Stimulated activated CD4-positive, alpha-beta T cell treated with anti-CD3 and anti-CD28 coated beads, Interleukin-2, amount 100 ng/mL, for 24 hours (primary cell): ENCODE measurements at places on chromosomes 1 and 21.

DNA sequence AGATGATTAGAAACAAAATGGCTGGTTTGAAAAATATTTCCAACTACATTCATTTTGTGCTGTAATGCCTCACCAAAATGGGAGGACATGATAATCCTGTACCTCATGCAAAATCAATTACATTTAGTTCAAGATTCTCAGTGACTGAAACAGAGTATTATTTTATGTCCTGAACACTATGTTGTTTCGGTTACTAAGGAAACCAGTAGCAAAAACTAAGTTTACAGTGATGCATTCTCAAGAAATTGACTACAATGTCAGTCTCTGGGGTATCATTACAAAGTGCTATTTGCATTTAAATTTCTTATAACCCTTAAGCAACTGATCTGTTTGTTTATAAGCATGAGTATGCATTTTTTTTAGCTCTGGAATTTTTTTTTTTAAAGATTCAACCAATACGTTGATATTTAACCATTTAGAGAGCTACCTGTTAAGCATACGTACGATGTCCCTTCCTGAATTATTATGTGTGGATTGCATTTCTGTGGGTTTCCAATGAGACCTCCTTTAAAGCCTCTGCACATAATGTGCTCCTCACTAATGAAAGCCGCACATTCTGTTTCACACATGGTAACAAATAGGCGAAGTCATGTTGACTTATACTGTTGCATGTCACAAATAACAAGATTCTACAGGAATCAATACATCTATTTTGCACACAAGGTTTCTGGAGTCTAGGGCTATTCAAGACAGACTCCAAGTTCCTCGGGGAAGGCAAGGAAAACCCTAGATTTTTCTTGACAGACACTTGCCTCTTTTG is 1035.7 kb downstream of the ADGRL2 start:
- DNase-seq, result no peak

DNA sequence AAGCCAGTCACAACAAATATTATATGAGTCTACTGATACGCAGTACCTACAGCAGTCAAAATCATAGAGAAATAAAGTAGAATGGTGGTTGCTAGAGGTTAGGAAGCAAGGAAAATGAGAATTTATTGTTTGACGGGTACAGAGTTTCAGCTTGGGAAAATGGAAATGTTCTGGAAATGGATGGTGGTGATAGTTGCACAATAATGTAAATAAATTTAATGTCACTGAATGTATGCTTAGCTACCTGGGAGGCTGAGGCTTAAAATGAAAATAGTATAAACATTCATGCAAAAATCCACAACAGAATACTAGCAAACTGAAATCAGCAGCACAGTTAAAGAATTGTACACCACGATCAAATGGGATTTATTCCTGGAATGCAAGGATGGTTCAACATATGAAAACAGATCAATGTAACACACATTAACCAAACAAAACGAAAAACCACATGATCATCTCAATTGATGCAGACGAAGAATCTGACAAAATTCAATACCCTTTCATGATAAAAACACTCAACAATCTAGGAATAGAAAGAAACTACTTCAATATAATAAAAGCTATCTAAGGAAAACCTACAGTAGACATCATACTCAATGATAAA is 10.7 kb downstream of the TUT4 start:
- DNase-seq, result no peak

- DNase-seq, result no peak
Observed at GRCh38 chr1:180691322-180691913, 59.6 kb downstream of the XPR1 start.

GRCh38 chr1:23727362-23727811 is 15.9 kb upstream of the ELOA start:
- no peak for DNase-seq

- DNase-seq, result no peak
Observed at GRCh38 chr1:56434740-56435139, 144.6 kb downstream of the PLPP3 start.
